Stimulated activated CD4-positive, alpha-beta T cell treated with anti-CD3 and anti-CD28 coated beads, Interleukin-4, amount 100 ng/mL, for 24 hours (primary cell): ENCODE measurements at places on chromosomes 2 and 18.

DNA sequence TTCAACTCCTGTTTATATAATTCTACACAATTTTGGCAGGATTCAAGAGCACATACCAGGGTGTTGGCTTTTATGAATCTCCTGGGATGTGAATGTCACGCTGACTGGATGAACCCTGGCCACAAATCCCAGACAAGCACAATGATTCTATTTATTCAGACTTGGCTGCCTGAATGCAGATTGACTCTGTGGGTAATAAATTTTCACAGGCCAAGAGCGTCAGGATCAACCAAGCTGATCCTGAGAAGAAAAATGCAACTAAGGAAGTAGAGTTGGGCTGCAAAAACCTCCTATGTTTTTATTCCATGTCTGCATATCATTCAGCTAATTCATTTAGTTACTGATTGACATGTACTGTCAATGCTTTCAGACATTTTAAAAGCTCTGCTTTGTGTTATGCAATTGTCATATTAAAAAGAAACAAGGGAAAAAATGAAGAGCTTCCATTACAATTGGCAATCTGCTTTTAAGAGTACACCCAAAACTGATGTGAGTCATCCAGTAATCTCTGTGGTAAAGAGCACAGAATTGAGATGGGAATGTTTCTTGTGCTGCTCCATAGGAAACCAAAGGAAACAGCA is 173.0 kb upstream of the REV1 start:
- DNase-seq = no peak

DNA sequence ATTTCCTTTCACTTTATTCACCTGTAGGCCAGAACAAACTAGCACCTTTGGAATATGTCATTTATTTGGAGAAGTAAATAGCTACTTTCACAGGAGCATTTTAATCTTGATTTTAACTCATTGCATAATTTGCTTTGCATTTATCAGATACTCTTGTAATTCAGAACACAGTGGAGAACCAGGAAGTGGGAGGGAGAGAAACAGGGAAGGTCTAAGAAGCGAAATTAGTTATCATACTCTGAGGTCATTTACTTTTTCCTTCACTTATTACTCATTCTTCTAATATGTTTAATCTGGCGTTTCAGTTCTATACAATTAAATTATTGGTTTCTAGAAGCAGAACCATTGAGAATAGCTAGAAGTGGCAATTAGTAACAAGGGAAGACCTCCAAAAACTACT is 20.7 kb downstream of the RBM44 start:
- DNase-seq = no peak

DNA sequence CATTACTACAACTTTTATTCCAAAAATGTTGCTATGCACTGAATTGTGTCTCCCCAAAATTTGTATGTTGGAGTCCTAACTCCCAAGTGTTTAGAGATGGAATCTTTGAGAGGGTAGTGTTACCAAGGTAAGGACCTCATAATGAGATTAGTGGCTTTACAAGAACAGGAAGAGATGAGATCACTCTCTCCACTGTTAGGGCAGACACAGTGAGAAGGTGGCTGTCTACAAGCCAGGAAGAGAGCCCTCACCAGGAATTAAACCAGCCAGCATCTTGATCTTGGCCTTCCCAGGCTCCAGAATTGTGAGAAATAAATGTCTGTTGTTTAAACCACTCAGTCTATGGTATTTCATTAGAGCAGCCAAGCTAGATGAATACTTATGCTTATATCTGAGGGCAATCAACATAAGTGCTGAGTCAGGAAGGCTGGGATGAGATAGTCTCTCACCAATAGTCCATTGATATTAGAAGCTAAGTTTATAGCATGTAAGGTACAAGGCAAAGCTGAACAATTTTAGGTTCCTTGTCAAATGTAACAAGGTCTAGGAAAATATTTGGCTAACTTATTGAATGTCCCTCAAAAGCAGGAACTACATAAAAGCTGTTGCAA is 317.6 kb upstream of the REG3G start:
- DNase-seq = no peak

DNA sequence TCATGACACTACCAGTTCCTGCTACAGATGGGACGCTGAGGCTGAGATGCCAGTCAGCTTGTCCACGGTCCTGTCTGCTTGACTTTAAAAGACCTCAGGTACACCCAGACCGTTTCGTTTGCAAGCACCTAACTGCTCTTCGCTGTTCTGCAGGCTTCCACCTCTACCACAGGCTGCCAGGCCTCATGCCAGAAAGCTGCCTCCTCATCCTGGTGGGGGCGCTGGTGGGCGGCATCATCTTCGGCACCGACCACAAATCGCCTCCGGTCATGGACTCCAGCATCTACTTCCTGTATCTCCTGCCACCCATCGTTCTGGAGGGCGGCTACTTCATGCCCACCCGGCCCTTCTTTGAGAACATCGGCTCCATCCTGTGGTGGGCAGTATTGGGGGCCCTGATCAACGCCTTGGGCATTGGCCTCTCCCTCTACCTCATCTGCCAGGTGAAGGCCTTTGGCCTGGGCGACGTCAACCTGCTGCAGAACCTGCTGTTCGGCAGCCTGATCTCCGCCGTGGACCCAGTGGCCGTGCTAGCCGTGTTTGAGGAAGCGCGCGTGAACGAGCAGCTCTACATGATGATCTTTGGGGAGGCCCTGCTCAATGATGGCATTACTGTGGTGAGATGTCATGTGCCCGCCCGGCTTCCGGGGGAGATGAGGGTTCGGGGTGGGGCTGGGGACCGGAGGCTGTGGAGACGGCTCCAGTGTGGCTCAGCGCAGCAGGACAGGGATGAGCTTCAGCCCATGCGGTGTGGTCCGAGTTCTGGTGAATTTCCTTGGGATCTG is 5.9 kb downstream of the SLC9A4 start:
- no peak for DNase-seq

DNA sequence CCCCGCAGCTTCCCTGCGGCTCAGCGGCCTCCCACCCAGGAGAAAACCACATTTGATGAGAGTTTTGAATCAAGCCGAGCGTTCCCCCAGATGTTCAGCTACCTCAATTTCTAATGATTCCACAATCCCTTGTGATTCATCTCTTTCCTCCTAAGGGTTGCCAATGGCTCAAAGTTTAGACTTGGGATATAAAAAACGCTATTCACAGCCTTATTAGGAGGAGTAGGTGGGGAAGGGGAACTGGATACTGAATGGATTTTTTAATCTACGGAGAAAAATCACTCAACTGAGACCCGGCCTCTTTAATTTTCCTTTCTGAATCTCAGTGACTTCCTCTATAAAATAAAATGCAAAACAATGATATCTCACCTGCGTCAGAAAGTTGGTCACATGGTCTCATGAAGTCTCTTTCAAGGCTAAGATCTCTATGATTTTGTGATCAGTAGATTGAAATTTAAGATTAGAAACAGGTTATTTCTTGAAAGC is 192.6 kb upstream of the TCF4 start:
- DNase-seq = no peak

DNA sequence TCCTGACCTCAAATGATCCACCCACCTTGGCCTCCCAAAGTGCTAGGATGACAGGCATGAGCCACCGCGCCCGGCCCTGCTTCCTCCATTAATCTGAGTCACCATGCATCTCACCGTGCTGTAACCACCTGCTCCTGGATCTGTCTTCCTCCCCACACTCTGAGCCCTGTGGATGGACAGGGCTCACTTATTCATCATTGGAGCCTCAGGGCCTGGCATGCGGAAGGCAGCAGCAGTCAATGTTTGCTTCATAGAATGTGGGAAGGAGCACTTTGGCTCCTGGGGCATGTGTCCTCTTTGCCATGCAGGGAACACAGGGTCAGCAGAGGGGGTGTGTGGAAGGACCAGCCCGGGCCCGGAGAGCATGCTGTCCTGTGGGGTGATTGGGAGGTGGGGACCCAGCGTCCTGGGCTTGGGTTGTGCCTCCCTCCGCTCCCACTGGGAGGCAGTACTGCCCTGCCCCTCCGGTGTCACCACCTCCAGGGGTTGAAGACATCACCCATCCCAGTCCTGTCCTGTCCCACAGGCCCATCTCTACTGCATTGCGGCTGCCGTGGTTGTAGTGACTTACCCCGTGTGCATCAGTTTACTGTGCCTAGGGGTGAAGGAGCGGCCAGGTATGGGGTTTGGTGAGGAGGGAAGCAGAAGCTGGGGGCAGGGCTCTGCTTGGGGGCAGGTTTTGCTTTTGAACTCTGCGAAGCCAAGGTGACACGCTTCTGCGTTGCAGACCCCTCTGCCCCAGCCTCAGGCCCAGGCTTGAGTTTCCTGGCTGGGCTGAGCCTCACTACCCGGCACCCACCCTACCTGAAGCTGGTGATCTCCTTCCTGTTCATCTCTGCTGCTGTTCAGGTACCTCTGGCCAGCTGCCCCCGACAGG is 11.5 kb downstream of the MFSD2B start:
- peak; percentile 8 for DNase-seq

DNA sequence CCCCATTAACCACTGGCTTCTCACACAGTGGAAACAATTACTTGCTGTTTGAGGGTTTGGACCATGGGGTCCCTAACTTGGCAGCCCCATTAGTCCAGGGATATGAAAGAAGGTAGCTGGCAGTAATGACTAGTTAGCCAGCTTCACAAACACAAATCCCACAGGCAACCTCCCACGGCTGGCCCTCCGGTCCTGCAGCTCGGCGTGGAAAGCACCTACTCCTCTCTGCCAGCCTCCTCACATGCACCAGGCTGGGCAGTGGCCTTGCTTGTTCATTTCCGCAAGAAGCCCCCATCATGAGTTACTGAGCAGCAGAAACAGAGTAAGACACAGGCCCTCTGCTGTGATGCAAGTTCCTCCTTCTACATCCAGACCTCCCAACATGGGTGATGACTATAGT is 13.7 kb downstream of the C1QL2 start:
- DNase-seq = no peak
